ENCODE measurements at places on chromosomes 13 and 19.

DNA sequence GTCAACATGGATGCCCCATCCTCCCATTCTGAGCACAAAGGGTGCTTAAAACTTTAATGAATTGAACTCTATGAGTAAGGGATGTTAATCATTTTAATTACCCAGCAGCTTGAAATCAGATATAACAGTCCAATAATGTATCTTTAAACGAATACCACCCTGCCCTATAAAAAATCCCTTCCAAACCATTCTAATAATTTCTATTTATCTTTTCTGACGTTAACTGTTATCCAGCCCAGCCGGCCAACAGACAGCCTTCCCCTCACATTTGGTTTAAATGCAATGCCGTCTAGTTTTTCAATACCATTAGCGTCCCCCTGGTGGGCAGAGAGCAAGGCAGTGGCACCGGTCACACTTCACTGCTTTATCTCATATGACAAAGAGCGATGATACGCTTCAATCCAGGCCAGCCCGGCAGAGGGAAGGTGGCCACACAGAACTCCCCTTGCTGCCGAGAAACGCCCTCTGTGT is 402.2 kb upstream of the ZNF507 start:
- DNase-seq, result no peak
- H3K36me3 ChIP-seq, result no peaks in the 10 kb centered on the region
- H3K27me3 ChIP-seq, result no peaks in the 10 kb centered on the region

GRCh38 chr13:40490086-40490758 is 176.2 kb downstream of the FOXO1 start:
- no peaks in the 10 kb centered on the region for H3K27me3 ChIP-seq
- H3K4me3 ChIP-seq, result peak overlapping the region; percentile 63
- H3K36me3 ChIP-seq, result no peaks in the 10 kb centered on the region
- no peak for DNase-seq
- H3K27ac ChIP-seq, result peak overlapping the region; percentile 80
- H3K4me1 ChIP-seq, result peaks cover 57% of the 10 kb centered on the region

DNA sequence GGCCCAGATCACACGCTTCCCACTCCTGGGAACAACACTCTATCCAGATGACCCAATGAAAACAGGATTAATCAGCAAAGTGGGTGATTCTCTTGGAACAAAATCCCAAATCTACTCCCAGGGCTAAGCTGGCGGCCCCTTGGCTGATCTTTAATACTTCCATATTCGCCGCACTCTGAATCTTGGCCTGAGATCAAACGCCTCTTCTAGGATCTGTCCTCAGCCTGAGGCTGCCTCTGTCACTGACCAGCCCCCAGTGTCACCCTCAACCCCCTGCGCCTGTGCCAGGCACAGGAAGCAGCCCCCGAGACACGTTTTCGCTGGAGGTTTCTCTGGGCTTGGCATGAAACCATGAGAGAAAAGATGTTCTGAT is 2.4 kb upstream of the CTXN1 start:
- no peak overlapping the region for H3K27ac ChIP-seq
- H3K4me1 ChIP-seq, result peaks cover 3% of the 10 kb centered on the region

GRCh38 chr13:39540929-39541605 is 61.9 kb downstream of the LHFPL6 start:
- no peak overlapping the region for H3K27ac ChIP-seq
- no peaks in the 10 kb centered on the region for H3K36me3 ChIP-seq
- H3K4me1 ChIP-seq, result no peaks in the 10 kb centered on the region
- no peak for DNase-seq

GRCh38 chr13:44129418-44129817 is 244.2 kb upstream of the SERP2 start:
- H3K4me1 ChIP-seq, result no peaks in the 10 kb centered on the region
- no peak overlapping the region for H3K27ac ChIP-seq
- H3K36me3 ChIP-seq, result no peaks in the 10 kb centered on the region
- peaks cover 4% of the 10 kb centered on the region for H3K27me3 ChIP-seq
- no peak for DNase-seq

DNA sequence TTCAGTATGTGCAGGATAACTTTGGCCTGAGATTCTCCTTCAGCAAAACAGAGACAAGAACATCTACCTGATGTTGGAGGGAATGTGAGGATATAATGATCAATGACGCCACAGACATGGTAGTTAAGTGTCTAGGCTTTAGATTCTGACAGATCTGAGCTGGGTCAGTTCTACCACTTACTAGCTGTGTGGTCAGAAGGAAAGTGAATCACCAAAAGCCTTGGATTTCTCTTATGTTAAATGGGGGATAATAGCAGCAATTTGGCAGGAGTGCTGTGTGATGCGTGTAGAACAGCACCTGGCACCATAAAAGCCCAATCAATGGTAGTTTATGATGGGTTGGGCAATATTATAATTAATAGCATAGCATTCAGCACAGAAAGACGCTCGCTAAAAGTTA is 41.7 kb downstream of the RXFP2 start:
- H3K4me3 ChIP-seq, result no peak overlapping the region
- peaks cover 13% of the 10 kb centered on the region for H3K27me3 ChIP-seq
- no peaks in the 10 kb centered on the region for H3K4me1 ChIP-seq
- no peak overlapping the region for H3K27ac ChIP-seq
- H3K36me3 ChIP-seq, result no peaks in the 10 kb centered on the region

DNA sequence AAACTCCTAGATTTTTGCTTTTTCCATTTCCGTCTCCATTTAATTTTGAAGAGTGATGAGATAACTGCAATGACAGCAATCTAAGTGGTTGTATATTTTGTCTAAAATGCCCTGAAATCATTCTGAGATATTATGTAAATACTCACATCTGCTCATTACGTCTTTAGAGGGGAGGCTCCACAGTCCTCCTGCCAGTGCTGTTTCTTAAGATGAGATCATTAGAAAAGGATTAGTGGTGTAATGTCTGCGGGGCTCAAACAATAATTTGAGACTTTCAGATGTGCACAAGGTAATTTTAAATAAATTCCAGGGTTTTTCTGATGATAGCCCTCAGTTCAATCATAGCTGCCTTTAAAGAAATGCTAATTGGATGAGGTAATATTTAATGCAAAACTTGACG is 437.9 kb downstream of the FOXO1 start:
- H3K36me3 ChIP-seq, result peaks cover 8% of the 10 kb centered on the region
- H3K27ac ChIP-seq, result no peak overlapping the region
- H3K27me3 ChIP-seq, result no peaks in the 10 kb centered on the region
- peaks cover 4% of the 10 kb centered on the region for H3K4me1 ChIP-seq

DNA sequence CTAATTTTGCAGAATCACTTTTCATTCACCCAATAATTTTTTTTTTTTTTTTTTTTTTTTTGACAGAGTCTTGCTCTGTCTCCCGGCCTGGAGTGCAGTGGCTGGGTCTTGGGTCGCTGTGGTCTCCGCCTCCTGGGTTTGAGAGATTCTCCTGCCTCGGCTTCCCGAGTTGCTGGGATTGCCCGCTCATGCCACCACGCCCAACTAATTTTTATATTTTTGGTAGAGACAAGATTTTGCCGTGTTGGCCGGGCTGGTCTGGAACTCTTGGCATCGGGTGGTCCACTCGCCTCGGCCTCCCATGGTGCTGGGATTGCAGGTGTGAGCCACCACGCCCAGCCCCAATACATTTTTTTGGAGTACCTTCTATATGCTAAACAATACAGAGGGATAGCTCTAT is 1120.0 kb upstream of the ATXN8OS start:
- no peaks in the 10 kb centered on the region for H3K36me3 ChIP-seq
- no peaks in the 10 kb centered on the region for H3K4me1 ChIP-seq
- H3K27me3 ChIP-seq, result no peaks in the 10 kb centered on the region
- H3K27ac ChIP-seq, result no peak overlapping the region
- DNase-seq, result no peak

GRCh38 chr19:1449467-1450442 is at the start of gene APC2:
TSS of gene APC2 (plus strand) at chr19:1450121. CDS start at chr19:1453002, 2,881 bp downstream.
- H3K36me3 ChIP-seq, result no peaks in the 10 kb centered on the region
- H3K27me3 ChIP-seq, result peaks cover 58% of the 10 kb centered on the region
- peaks cover 4% of the 10 kb centered on the region for H3K4me1 ChIP-seq
- DNase-seq, result no peak
- H3K4me3 ChIP-seq, result no peak within 1 kb of the TSS
- H3K27ac ChIP-seq, result no peak within 1 kb of the TSS

GRCh38 chr19:14472202-14472938 is 2.8 kb downstream of the PTGER1 start:
- peak; percentile 92 for DNase-seq
- H3K27me3 ChIP-seq, result peaks cover 15% of the 10 kb centered on the region

DNA sequence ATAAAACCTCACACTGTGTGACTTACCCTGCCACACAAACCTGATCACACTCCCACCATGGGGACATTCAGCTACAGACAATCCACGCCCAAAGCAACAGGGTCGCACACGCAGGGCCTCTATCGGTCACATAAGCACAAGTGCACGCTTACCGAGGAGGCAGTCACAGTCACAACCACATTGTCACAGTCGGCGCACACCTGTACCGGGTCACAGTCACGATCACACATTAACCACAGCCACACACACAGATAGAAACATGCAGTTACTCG is 579 bp downstream of the ZNF566 start:
- H3K4me3 ChIP-seq, result peak overlapping the region; percentile 98
- peaks cover 22% of the 10 kb centered on the region for H3K36me3 ChIP-seq
- DNase-seq, result no peak
- peak overlapping the region; percentile 98 for H3K27ac ChIP-seq

DNA sequence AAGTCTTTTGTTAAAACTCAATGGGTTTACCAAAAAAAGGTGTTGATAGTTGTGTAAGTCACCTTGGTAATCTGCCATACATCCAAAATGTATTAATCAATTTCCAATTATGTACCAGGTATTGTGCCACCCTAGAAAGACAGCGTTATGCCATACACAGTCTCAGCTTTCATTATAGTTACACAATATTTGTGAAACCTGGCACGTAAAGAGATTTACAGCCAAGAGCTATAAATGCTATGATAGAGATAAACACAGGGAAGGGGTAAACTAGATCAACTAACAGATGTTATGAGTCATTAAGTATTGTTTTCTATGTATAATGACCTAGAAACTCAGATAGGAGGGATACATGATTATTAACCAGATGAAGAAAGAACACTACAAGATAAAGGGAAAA is 725.6 kb upstream of the SLITRK5 start:
- H3K36me3 ChIP-seq, result no peaks in the 10 kb centered on the region
- no peak overlapping the region for H3K27ac ChIP-seq
- no peaks in the 10 kb centered on the region for H3K4me1 ChIP-seq

DNA sequence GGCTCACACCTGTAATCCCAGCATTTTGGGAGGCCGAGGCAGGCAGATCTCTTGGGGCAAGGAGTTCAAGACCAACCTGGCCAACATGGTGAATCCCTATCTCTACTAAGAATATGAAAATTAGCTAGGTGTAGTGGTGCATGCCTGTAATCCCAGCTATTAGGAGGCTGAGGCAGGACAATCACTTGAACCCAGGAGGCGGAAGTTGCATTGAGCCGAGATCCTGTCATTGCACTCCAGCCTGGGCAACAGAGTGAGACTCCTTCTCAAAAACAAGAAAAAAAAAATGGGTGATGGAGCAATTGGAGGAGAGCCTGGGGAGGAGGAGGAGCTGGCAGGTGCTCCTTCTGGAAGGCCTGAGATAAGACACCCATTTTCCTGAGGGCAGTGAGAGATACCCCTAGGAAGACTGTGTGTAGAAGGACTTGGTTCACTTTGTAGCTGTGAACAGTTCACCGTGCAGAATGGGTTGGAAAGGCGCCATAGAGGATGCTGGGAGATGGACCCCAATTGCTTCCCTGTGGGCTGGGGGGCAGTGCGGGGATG is 8.7 kb upstream of the CARM1 start:
- H3K27me3 ChIP-seq, result no peaks in the 10 kb centered on the region
- H3K4me1 ChIP-seq, result peaks cover 16% of the 10 kb centered on the region
- DNase-seq, result no peak
- no peaks in the 10 kb centered on the region for H3K36me3 ChIP-seq
- H3K4me3 ChIP-seq, result no peak overlapping the region

DNA sequence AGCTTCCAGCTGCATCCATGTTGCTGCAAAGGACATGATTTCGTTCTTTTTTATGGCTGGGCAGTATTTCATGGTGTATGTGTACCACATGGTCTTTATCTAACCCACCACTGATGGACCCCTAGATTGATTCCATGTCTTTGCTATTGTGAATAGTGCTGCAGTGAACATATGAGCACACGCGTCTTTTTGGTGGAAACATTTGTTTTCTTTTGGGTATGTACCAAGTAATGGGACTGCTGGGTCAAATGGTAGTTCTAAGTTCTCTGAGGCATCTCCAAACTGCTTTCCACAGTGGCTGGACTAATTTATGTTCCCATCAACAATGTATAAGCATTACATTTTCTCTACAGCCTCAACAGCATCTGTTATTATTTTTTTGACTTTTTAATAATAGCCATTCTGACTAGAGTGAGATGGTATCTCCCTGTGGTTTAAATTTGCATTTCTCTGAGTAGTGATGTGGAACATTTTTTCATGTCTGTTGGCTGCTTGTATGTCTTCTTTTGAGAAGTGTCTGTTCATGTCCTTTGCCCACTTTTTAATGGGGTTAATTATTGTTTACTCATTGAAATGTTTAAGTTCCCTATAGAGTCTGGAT is 6.8 kb upstream of the UBE2L5 start:
- no peak overlapping the region for H3K4me3 ChIP-seq
- H3K4me1 ChIP-seq, result peaks cover 10% of the 10 kb centered on the region
- no peaks in the 10 kb centered on the region for H3K27me3 ChIP-seq

DNA sequence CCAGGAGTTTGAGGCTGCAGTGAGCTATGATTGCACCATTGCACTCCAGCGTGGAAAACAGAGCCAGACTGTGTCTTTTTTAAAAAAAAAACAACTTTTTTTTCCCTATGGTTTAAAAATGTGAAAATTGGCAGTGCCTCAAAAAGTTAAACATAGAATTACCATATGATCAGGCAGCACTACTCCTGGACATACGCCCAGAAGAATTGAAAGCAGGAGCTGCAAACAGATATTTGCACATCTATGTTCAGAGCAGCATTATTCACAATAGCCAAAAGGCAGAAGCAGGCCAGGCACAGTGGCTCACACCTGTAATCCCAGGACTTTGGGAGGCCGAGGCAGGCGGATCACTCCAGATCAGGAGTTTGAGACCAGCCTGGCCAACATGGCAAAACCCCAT is 3.8 kb upstream of the RETN start:
- H3K36me3 ChIP-seq, result no peaks in the 10 kb centered on the region
- H3K4me1 ChIP-seq, result peaks cover 8% of the 10 kb centered on the region
- H3K4me3 ChIP-seq, result no peak overlapping the region
- H3K27me3 ChIP-seq, result peaks cover 6% of the 10 kb centered on the region
- H3K27ac ChIP-seq, result no peak overlapping the region
- DNase-seq, result no peak

Data from activated naive CD8-positive, alpha-beta T cell treated with anti-CD3 and anti-CD28 coated beads, Interleukin-2, amount 10 ng/mL, durations not matched to agents 7 days and 5 days (primary cell).